ENCODE measurements at places on chromosomes 4 and X.

DNA sequence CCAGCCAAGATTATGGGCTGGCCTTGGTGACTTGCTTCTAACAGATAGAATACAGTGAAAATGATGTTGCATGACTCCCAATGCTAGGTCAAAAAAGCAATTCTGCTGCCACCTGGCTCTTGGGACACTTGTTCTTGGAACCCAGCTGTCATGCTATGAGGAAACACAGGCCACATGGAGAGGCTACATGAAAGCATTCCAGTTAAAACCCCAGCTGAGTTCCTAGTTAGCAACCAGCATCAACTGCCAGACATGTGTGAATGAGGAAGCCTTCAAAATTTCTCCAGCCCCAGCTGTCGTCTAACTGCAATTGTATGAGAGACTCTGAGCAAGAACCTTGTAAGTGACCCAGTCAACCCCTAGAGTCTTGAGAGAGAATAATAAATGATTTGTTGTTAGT, 105.2 kb upstream of the FGF16 start:
- DNase-seq: peak; percentile 22

DNA sequence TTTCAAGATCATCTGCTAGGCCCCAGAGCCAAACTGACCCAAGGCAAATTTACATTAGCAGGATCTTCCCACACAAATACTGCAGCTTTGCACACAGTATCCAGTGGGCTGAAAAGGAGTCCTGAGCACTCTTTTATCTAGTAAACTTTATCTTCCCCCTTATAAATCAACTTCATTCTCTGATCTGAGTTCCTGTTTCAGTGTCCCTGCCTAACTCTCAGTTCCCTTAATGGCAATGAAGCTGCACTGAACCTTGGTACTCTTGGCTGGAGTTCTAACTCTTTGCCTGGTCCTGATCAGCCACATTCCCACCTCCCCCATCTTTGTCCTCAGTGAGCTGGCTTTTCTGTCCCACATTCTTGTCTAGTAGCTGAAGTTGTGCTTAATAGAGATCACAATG, 37.4 kb downstream of the EDA2R start:
- DNase-seq: no peak

DNA sequence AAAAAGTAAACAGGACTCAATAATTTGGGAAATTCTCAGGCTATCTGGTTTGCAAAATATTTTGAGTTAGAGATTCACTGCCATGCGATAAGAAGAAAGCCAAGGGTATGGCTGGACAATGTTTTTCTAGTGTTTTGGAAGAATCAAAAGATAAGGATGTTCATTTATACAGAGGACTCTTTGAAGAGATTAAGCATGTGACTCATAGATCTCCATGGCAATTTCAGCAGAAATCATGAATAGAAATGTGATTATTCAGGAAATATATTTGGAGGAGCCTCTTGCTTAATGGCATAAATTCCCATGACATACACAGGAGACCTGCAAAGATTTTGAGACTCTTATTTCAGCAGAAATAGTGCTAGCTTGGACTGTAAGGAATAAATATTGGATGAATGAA, 16.7 kb upstream of the FRAS1 start:
- DNase-seq: peak; percentile 26

DNA sequence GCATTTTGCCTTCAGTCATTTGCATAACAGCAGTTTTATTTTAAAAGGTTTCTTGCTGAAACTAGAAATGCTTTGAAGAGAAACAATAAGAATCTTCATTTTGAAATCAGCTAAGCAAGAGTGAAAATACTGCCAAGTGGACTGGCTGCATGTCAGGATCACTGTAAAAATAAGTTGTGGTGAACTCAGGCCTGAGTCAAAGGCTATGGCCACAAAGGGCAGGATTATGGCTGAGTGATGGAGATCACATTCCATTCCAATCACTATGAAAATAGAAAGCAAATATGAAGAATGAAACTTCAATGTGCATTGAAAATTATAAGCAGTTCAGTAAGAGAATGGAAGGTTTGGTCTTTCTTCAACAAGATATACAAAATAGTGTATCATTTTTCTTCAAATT, 224.5 kb downstream of the PCDH18 start:
- DNase-seq: no peak

DNA sequence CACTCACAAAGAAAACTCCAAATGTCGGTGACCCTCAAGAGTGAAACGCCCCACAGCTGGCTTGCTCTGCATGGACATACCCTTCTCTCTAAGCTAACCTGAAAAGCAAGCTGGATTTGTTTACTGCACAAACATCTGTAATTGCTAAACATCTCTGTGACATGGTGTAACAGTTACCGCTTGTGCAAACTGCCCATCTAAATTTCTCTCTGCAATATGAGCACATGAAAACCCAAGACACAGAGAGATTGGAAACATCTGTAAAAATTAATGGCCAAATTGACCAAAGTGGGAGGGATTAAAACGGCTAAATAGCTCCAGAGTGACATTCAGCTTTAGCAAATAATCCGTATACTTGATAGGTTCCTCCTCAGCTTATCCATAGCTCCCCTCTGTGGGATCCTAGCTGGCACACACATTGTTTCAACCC, 155.0 kb upstream of the MAP3K15 start:
- peak; percentile 79 for DNase-seq

GRCh38 chrX:106894392-106894909, 8.7 kb downstream of the RIPPLY1 start:
- peak; percentile 49 for DNase-seq

- no peak for DNase-seq
Observed at GRCh38 chrX:63128509-63128908, 222.6 kb downstream of the SPIN4 start.

- DNase-seq: no peak
Observed at GRCh38 chr4:166498546-166498945, 625.5 kb downstream of the TLL1 start.

GRCh38 chr4:151454513-151454912, 45.5 kb downstream of the FHIP1A start:
- no peak for DNase-seq

- peak; percentile 78 for DNase-seq
Observed at GRCh38 chr4:11301075-11301660, 127.5 kb downstream of the HS3ST1 start.

Measured in trophoblast cell (in vitro differentiated cells and primary cell).